Omental fat pad (tissue), 4 donors: ENCODE measurements at places on chromosomes 13 and 19. TPM values are rescaled to one million over a fixed set of nuclear protein-coding genes. Genes with fewer than 3 reads are reported as not detected.

DNA sequence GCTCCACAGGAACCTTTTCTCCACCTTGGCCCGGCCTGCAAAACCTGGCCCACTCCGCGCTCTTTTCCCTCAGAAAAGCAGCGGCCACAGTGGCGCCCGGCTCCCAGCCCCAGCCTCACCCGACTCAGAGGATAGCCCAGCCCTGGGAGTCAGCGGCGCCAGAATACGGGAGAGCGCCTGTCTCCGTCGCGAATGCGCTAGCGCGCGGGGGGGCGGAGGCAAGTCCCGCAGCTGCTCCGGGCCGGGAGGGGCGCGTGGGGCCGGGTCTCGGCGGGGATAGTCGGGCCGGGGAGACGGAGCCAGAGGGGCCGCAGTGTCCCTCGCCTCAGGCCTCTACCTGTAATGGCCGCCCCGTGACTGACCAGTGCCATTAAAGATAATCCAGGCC lies at the start of gene ZFP30:
Gene ZFP30 (minus strand): TSS at position 165 of the 388 bp plus-strand sequence. CDS start 7,643 bp downstream, outside the sequence.
- DNase-seq: peak; percentile 53

DNA sequence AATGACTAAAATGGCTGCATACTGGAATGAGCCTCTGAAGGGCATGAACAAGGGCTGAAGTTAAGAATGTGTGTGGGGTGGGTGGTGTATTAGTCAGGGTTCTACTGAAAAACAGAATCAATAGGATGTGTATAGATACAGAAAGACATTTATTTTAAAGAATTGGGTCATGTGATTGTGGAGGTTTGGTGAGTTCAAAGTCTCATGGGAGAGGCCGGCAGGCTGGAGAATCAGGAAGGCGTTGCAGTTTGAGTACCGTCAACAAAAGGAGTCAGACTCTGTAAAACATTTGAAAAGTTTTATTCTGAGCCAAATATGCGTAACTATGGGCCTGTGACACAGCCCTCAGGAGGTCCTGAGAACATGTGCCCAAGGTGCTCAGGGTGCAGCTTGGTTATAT lies 24.5 kb upstream of the CYSLTR2 start:
- no peak for DNase-seq

GRCh38 chr13:84567848-84568247 lies 685.6 kb upstream of the SLITRK1 start:
- DNase-seq: no peak

- no peak for DNase-seq
These were observed 187.9 kb upstream of the TSHZ3 start for GRCh38 chr19:31537136-31537535.

- no peak for DNase-seq
These were observed 8.0 kb downstream of the NUMBL start for GRCh38 chr19:40682431-40682964.

DNA sequence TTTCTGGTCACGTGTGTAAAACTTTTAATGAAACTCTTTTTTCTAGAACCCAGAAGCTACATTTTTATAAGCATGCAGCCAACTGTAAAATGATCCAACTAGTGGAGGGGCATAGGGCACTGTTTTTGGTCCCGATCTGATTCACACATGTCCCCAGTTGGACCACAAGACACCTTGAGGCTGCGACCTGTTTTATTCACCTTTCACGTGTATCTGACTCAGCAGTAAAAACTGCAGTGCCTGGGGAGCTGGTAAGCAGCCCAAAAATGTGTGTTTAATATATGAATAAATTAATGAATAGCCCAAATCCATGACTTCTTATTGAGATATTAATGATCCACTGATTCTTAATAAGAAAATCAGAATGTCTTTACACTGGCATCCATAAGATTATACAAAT lies 140.4 kb downstream of the COL4A1 start:
- no peak for DNase-seq

- no peak for DNase-seq
These were observed 6.9 kb downstream of the DCLK1 start for GRCh38 chr13:36124236-36124822.

DNA sequence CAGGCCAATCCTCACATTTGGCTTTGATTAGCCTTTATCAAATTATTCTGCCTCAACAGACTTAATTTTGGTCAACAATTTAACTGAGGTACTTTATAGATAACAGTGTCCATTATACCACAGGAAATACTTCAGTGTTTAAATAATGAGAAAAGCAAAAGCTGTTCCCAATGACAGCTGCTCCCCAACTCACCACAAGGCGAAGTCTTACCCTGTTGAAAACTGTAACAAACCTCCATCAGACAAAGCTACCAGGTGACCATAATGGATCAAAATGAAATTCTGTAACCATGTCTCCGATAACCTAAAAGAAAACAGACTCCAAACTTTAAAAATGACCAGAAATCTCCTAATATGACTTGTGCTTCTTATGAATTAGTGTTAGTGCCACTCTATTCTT lies 50.3 kb downstream of the ZNF44 start:
- DNase-seq: no peak

GRCh38 chr13:99992949-99993351 lies 11.4 kb downstream of the ZIC2 start:
- DNase-seq: no peak

Gene FGF21
- total RNA-seq: not detected

Gene P2RY11
- total RNA-seq: 5.6 TPM

Gene GPC5
- total RNA-seq: 0.74 TPM

Gene LIN7B
- 9.0 TPM for total RNA-seq

Gene RFXAP
- 3.5 TPM for total RNA-seq
